ENCODE measurements at places on chromosomes 7 and 10.

- DNase-seq, result no peak
These were observed 26.8 kb upstream of the DGKI start for GRCh38 chr7:137873524-137873923.

DNA sequence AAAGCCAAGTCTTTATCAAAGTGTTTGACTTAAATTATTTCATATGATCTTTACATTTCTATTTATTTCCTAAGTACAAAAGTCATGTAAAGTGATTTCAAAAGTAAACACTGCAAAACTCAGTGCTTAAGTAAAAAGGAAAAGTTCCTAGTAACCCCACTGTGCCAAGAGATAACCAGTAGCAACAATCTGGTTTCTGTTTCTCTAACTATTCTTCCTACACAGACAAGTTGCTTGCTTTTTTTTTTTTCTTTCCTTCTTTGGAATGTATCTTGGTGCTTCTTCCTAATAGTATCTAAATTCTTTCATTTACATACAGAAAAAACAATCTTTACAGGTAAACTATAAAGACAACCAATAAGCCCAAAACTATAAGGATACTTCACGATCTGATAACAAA, 3.1 kb downstream of the JCAD start:
- no peak for DNase-seq

GRCh38 chr10:107264742-107265141, 100.2 kb upstream of the SORCS1 start:
- DNase-seq, result no peak

GRCh38 chr7:43593010-43593409, 10.1 kb downstream of the STK17A start:
- no peak for DNase-seq

GRCh38 chr7:35785250-35785649, 15.6 kb upstream of the SEPTIN7 start:
- no peak for DNase-seq

- no peak for DNase-seq
These were observed 8.5 kb upstream of the SLC39A12 start for GRCh38 chr10:17943033-17943745.

- no peak for DNase-seq
These were observed 133.6 kb upstream of the VWC2 start for GRCh38 chr7:49639808-49640207.

- DNase-seq, result no peak
These were observed 777 bp downstream of the BICC1 start for GRCh38 chr10:58513188-58514110.

- DNase-seq, result no peak
These were observed 83.1 kb upstream of the SEMA3A start for GRCh38 chr7:84277628-84278224.

- no peak for DNase-seq
These were observed 47.8 kb upstream of the GDF10 start for GRCh38 chr10:47252093-47252780.

- DNase-seq, result no peak
These were observed 11.9 kb downstream of the RAB11FIP2 start for GRCh38 chr10:118034791-118035261.

DNA sequence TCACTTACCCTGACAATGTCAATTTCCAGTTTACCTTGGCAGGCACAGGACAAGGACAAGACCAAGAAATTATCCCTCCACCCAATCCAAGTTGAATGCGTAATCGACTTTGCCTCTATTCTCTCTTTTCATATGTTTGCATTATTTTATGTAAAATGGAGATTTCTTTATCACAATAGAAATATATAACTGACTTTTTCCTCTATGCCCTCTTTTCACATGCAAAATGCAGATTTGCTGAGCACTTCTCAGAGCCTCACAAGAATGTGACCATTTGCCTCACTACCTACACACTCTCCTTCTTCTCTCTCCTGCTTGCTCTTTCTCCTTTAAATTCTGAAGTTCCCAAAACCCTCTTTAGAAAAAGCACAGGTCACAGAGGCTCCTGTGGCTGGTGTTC, 15.1 kb downstream of the CYP3A43 start:
- DNase-seq, result no peak

DNA sequence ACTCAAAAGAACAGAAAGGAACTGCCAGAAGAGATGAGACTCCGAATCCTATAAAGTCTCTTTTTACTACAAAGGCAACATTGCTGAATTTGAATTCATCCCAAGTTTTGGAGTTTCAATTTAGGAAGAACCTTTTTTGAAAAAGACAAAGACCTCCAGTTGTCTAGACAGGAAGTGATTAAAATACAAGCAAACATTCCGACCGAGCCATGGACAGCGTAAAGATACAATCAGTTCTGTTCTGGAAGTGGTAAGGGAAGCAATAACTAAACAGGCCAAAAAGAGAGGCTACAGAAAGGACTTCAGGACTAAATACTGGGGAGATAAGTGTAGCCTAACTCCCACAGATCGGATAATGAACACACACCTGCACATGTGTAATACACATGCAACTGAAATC, 101.0 kb downstream of the SMURF1 start:
- DNase-seq, result no peak

GRCh38 chr10:61836888-61837754, 64.4 kb upstream of the ARID5B start:
- DNase-seq, result no peak

- DNase-seq, result peak; percentile 13
These were observed 25.8 kb upstream of the PPP2R2D start for GRCh38 chr10:131874991-131875451.

- no peak for DNase-seq
These were observed 10.3 kb downstream of the TMEM229A start for GRCh38 chr7:124022551-124022950.

- no peak for DNase-seq
These were observed 29.6 kb upstream of the ZRANB1 start for GRCh38 chr10:124912101-124912886.

DNA sequence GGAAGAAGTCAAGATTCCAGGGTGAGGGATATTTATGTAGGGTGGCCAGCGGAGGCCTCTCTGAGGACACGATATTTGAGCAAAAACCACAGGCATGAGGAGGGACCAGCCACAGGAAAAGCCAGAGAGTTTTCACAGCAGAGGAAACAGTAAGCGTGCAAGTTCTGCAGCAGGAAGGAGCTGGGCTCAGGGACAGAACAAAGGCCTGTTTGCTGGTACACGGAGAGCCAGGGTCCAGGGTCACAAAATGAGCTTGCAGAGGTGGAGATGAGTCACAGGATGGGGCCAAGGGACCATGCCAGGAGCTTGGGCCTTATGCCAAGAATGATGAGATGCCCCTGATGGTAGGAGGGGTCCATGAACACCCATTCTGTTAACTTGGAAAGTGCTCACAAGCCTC, 283.5 kb downstream of the PLXNA4 start:
- no peak for DNase-seq

- no peak for DNase-seq
These were observed 226.9 kb downstream of the WDR11 start for GRCh38 chr10:121078036-121078435.

- DNase-seq, result no peak
These were observed 88.8 kb upstream of the TMEM26 start for GRCh38 chr10:61541960-61542359.
